ENCODE measurements at places on chromosomes 2 and 18. TPM values are rescaled to one million over a fixed set of nuclear protein-coding genes. Genes with fewer than 3 reads are reported as not detected.
A peak's percentile ranks its signal among the peaks of the same experiment; 100 is the strongest.

The GPR35 gene
- 327 TPM for polyA plus RNA-seq

The GAREM2 gene
- polyA plus RNA-seq = 0.22 TPM

The TTN gene
- polyA plus RNA-seq = 0.45 TPM

The ACOXL gene
- polyA plus RNA-seq = not detected

The HOXD11 gene
- polyA plus RNA-seq = not detected

The FAP gene
- polyA plus RNA-seq = not detected

The CRYBA2 gene
- polyA plus RNA-seq = 37.0 TPM

- H3K4me1 ChIP-seq = no peaks in the 10 kb centered on the region
- H3K27me3 ChIP-seq = no peaks in the 10 kb centered on the region
- DNase-seq = no peak
- no peak overlapping the region for H3K4me3 ChIP-seq
- no peak overlapping the region for H3K27ac ChIP-seq
- no peaks in the 10 kb centered on the region for H3K36me3 ChIP-seq
These were observed 400.3 kb downstream of the NCKAP5 start for GRCh38 chr2:133167990-133168389.

DNA sequence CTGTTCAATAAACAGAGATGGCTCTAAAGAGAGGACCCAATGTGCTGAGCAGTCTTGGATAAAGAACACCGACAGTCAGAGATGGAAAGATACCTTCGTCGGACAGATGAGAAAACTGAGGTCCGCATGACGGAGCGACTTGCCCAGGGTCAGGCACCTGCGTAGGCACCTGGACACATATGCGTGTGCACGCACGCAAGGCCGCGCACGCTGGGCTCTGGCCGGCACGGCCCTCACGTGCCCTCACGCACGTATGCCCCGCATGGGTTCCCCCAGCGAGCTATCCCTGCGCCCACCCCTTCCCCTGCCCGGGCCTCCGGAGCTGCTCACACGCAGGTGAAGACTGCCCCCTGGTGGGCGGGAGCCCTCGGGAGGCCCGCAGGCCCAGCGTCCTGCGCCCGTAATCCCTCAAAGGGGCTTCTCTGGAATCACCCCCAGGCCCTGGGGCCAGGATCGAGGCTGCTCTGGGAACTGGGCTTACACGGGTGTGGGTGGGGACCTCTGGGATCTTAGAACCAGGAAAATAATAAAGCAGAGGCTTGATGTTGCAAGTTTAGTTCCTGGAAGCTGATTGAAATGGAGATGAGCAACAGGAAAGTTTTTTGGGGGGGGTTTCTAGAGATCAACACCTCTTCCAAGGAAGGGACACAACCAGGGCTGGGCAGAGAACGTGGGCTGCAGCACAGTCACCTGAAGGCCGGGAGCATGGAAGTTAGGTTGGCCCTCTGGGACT is 246.3 kb downstream of the TNS1 start:
- no peaks in the 10 kb centered on the region for H3K4me1 ChIP-seq
- H3K27ac ChIP-seq = no peak overlapping the region
- DNase-seq = peak; percentile 24
- no peak overlapping the region for H3K4me3 ChIP-seq
- peaks cover 14% of the 10 kb centered on the region for H3K27me3 ChIP-seq

GRCh38 chr2:79432731-79433146 is 80.1 kb upstream of the CTNNA2 start:
- no peaks in the 10 kb centered on the region for H3K27me3 ChIP-seq
- peak; percentile 49 for DNase-seq
- H3K4me1 ChIP-seq = no peaks in the 10 kb centered on the region
- H3K4me3 ChIP-seq = no peak overlapping the region
- no peaks in the 10 kb centered on the region for H3K36me3 ChIP-seq

- H3K4me1 ChIP-seq = no peaks in the 10 kb centered on the region
- H3K27me3 ChIP-seq = no peaks in the 10 kb centered on the region
- no peak for DNase-seq
- no peak overlapping the region for H3K27ac ChIP-seq
- H3K36me3 ChIP-seq = no peaks in the 10 kb centered on the region
These were observed 805.2 kb downstream of the SLC4A3 start for GRCh38 chr2:220432645-220433044.

DNA sequence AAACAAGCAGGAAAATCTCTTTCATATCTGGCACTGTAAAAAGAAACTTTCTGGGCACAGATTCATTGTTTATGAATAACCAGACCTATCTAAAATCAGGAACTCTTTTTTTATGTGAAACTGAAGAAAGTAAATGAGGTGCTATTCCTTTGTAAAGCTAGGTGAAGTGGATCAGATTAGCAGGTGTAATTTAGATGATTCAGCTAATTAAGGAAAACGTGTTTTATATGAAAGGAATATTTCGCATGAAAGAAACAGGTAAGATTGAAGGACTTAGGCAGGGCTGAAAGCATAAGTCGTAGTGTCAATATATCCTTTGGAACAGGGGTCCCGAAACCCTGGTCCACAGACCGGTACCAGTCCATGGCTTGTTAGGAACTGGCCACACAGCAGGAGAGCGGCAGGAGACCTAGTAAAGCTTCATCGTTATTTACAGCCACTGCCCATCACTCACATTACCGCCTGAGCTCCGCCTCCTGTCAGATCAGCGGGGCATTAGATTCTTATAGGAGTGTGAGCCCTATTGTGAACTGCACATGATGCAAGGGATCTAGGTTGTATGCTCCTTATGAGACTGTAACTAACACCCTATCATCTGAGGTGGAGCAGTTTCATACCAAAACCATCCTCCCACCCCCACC is 20.3 kb upstream of the XIRP2 start:
- H3K27ac ChIP-seq = no peak overlapping the region
- H3K4me1 ChIP-seq = no peaks in the 10 kb centered on the region
- H3K27me3 ChIP-seq = no peaks in the 10 kb centered on the region
- DNase-seq = no peak
- no peak overlapping the region for H3K4me3 ChIP-seq
- no peaks in the 10 kb centered on the region for H3K36me3 ChIP-seq

GRCh38 chr2:64938607-64939285 is 50.5 kb upstream of the SLC1A4 start:
- DNase-seq = no peak
- no peaks in the 10 kb centered on the region for H3K27me3 ChIP-seq
- no peaks in the 10 kb centered on the region for H3K36me3 ChIP-seq
- no peak overlapping the region for H3K4me3 ChIP-seq

DNA sequence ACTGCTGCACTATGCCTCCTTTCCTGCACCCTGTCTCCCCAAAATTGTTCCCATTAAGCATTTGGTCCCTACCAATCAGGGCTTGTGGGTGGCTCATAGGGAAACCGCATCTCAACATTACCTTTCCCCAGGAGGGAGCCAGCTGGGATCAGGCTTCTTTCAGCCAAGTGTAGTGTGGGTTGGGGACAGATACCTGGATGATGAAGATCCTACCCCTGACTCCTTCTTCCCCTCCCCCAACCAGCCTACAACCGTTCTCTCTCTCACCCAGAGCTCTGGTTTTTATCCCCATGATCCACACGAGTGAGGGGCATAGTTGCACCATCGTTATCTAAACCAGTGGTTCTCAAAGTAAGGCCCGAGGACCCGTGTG is 40.0 kb downstream of the ACOXL start:
- no peak overlapping the region for H3K4me3 ChIP-seq
- no peak for DNase-seq
- H3K27ac ChIP-seq = no peak overlapping the region
- peaks cover 2% of the 10 kb centered on the region for H3K27me3 ChIP-seq
- no peaks in the 10 kb centered on the region for H3K4me1 ChIP-seq
- no peaks in the 10 kb centered on the region for H3K36me3 ChIP-seq

DNA sequence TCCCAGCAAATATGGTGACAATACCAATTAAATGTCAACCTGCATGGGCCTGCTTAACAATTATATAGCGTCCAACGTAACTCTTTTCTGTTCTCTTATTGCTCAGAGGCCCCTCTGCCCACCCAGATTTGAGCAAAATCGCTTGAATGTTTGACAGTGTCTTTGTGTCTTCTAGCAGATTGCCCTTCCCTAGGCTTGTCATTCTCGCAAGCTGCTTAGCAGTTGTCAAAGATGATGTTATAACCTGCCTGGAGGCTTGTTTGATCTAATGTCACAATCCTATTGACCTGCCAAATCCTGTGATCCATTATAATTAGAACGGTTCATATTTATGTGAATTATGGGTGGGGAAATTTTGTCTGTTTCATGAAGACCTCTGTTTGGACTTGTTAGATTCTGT is 108.8 kb downstream of the FARSB start:
- no peaks in the 10 kb centered on the region for H3K4me1 ChIP-seq
- H3K27ac ChIP-seq = no peak overlapping the region
- H3K27me3 ChIP-seq = no peaks in the 10 kb centered on the region

- no peaks in the 10 kb centered on the region for H3K36me3 ChIP-seq
- H3K27me3 ChIP-seq = no peaks in the 10 kb centered on the region
- H3K27ac ChIP-seq = no peak overlapping the region
These were observed 401.4 kb downstream of the NBAS start for GRCh38 chr2:15159751-15160177.

DNA sequence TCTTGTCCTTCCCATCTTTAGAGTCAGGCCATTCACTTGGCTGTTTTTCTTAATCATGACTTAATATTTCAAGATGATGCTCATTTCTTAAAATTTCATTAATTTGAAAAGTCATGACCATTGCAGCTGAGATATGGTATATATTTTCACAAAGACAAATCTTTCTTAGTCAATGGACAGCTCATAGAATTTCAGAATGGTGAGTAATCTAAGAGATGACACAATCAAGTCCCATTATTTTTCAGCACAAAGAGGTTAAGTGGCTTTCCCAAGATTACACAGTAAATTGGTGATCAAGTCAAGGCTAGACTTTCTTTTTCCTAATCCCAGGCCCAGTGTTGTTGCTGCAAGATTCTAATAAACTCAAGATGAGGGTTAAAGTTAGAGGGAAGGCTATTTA is 34.4 kb upstream of the NT5C1B start:
- no peaks in the 10 kb centered on the region for H3K27me3 ChIP-seq
- no peaks in the 10 kb centered on the region for H3K36me3 ChIP-seq
- H3K27ac ChIP-seq = no peak overlapping the region
- DNase-seq = no peak
- H3K4me3 ChIP-seq = no peak overlapping the region

DNA sequence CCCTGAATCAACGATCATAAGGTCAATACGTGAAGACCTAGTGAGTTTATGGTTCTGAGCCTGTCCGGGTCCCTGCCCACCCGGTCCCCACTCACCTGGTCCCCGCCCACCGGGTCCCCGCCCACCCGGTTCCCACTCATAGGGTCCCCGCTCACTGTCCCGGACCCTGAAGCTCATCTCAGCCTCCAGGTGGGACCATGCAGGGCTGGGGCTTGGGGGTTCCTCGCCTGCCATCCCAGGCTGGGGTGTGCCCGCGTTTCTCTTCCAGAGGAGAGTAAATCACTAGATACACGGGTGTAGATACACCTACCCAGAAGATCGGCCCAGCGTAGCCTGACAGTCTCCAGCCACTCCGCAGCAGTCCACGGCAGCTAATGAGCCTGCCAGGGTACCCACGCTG is 131.5 kb downstream of the MBP start:
- H3K36me3 ChIP-seq = no peaks in the 10 kb centered on the region
- no peak overlapping the region for H3K27ac ChIP-seq
- H3K4me1 ChIP-seq = no peaks in the 10 kb centered on the region
- H3K4me3 ChIP-seq = no peak overlapping the region
- no peaks in the 10 kb centered on the region for H3K27me3 ChIP-seq
- no peak for DNase-seq

DNA sequence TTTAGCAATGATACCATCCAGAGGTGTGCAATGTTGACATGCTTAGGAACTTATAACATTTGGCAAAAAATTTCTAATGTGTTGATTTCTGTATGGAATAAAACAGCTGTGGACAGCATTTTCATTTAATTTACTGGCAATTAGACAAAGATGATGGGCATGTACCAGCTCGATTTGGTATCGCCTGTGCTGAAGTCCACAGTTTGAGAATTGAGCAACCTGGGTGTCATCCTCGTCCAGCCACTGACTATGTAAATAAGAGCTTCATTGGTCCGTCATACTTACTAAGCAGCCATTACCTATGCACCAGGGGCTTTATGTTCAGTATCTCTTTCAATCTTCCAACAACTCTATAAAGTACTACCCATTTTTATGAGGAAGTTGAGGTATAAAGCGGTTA is 24.6 kb upstream of the ACAA2 start:
- peaks cover 27% of the 10 kb centered on the region for H3K4me1 ChIP-seq
- peaks cover 41% of the 10 kb centered on the region for H3K36me3 ChIP-seq
- no peak for DNase-seq
- no peaks in the 10 kb centered on the region for H3K27me3 ChIP-seq
- H3K4me3 ChIP-seq = no peak overlapping the region

GRCh38 chr2:215368493-215368809 is 56.6 kb downstream of the ATIC start:
- H3K4me1 ChIP-seq = no peaks in the 10 kb centered on the region
- DNase-seq = no peak
- H3K27me3 ChIP-seq = no peaks in the 10 kb centered on the region
- no peak overlapping the region for H3K27ac ChIP-seq
- peaks cover 23% of the 10 kb centered on the region for H3K36me3 ChIP-seq
- H3K4me3 ChIP-seq = no peak overlapping the region

- H3K27me3 ChIP-seq = no peaks in the 10 kb centered on the region
- H3K4me1 ChIP-seq = peaks cover 24% of the 10 kb centered on the region
- peaks cover 2% of the 10 kb centered on the region for H3K36me3 ChIP-seq
- H3K4me3 ChIP-seq = no peak overlapping the region
- DNase-seq = peak; percentile 45
- H3K27ac ChIP-seq = peak overlapping the region; percentile 7
These were observed 26.3 kb downstream of the MBP start for GRCh38 chr18:77106331-77106730.

- H3K27ac ChIP-seq = no peak overlapping the region
- H3K4me3 ChIP-seq = no peak overlapping the region
- H3K36me3 ChIP-seq = no peaks in the 10 kb centered on the region
- no peak for DNase-seq
- no peaks in the 10 kb centered on the region for H3K27me3 ChIP-seq
- peaks cover 9% of the 10 kb centered on the region for H3K4me1 ChIP-seq
These were observed 165.2 kb downstream of the DYSF start for GRCh38 chr2:71618327-71619113.

GRCh38 chr18:59517446-59518165 is 158.5 kb upstream of the LMAN1 start:
- DNase-seq = no peak
- no peak overlapping the region for H3K4me3 ChIP-seq
- H3K36me3 ChIP-seq = no peaks in the 10 kb centered on the region
- no peak overlapping the region for H3K27ac ChIP-seq

Data from small intestine (tissue), 16 donors.